Vagina (tissue), 2 donors: ENCODE measurements at places on chromosomes 3 and 15.

- DNase-seq: no peak
These were observed 112.4 kb upstream of the STT3B start for GRCh38 chr3:31420311-31420710.

- no peak for DNase-seq
These were observed 20.2 kb downstream of the MAGEF1 start for GRCh38 chr3:184691397-184692231.

DNA sequence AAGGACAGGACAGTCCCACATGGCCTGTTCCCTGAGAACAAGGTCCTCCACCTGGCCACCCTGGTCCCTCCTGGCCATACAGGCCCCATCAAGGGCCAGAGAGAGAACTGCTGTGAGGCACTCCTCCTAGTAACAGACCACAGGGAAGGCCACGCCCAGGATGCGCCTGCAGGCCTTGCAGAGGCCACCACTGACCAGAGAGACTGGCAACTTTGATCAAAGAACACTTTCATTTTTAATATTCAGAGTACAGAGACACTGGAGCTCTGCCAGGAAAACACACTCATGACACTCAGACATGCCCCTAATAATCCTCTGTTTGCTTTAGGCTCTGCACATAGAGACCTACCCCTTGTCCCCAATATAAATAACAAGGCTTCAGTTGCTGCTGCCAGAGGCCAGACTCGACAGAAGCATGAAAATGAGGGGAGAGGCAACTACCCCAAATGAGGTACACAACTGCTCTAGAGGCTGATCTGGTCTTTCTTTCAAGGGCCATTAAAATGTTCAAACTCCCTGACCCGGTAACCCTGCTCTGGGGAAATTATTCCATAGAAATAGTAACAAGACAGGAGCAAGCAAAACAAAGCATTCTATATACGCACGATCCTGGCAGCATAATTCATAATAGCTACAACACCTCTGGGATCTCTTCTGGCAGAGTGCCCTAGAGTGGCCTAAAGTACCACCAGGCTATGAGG is 44.8 kb downstream of the CCDC12 start:
- no peak for DNase-seq

DNA sequence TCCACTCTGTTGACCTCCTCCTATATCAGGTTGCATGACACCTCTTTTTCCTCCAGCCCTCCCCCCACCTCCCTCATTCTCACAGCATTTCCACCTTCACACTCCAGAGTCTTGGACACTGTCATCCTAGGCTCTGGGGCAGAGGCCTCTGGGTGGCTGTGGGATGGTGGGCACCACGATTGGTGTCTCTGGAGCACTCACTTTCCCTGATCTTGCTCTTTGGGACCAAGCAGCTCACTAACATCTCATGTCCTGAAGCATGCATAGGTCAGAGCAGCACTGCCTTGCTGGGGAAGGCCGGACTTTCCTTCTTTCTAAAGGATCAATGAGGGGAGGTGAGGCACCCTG is 14.9 kb downstream of the ZBTB47 start:
- no peak for DNase-seq

GRCh38 chr3:37582086-37582485 is 279.6 kb upstream of the CTDSPL start:
- DNase-seq: no peak

GRCh38 chr3:192906940-192907339 is 10.7 kb downstream of the MB21D2 start:
- DNase-seq: no peak

GRCh38 chr3:140128631-140129030 is 193.6 kb downstream of the CLSTN2 start:
- no peak for DNase-seq

- DNase-seq: no peak
These were observed 87.8 kb upstream of the SEC13 start for GRCh38 chr3:10408680-10409079.

DNA sequence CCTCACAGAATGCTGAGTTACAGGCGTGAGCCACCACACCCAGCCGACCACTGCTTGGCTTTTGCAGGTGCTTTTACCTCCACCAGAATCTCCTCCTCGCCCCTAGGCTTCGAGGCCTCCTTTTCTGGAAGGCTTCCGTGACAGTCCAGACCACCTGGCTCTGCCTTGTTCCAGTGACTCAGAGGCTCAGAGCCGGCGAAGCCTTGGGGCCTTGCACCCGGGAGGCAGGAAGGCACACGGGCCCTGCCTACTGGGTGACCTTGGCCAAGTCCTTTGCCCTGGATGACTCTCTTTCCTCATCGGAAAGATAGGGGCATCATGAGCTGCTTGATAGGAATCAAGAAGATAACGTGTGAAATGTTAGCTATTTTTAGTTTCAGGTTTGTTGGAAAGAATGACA is 31.3 kb upstream of the FURIN start:
- DNase-seq: no peak

DNA sequence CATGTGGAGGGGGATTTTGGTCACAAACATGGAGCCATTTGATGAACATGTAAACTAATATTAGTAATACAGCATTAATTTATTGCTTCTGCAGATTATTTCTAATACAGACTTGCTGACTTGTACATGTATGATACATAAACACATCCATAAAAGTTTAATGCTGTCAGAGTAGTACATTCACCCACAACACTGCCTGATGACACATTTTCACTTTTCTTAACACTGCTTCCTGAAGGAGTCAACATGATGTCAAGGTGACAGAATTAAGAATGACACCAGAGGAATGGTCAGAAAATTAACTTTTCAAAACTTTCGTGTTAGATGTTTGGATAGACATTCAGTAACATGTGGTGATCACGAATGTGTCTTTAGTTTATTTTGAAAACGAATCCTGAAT is 199.4 kb downstream of the SATB1 start:
- no peak for DNase-seq

GRCh38 chr3:96267577-96267976 is 546.8 kb upstream of the EPHA6 start:
- DNase-seq: no peak

DNA sequence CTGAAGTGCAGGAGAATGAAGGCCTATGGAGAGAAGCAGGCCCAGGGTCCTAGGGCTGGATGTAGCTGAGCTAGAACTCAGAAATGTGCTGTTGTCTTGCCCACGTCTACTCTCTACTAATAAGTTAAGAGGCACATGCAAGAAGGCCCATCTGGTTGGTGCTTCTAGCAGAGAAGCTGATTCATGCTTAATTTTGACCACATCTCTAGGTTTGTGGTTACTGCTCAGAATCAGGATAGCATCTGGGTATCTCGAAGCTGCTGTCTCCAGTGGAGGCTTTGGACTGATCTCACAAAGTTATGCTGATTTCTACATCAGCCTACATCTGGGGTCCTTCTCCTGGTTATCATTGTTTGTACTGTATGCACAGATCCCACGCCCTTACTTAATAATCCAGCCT is 87.3 kb downstream of the CACNA1D start:
- peak; percentile 25 for DNase-seq

GRCh38 chr3:189588070-189588469 is 43.1 kb upstream of the TP63 start:
- no peak for DNase-seq

DNA sequence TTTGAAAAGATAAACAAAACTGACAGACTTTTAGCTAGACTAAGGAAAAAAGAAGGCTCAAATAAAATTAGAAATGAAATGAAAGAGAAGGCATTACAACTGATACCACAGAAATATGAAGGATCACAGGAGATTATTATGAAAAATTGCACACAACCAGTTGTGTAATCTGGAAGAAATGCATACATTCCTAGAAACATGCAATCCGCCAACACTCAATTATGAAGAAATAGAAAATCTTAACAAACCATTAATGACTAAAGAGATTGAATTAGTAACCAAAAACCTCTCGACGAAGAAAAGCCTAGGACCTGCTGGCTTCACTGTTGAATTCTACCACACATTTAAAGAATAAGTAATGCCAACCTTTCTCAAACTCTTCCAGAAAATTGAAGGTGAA is 149.5 kb downstream of the SV2B start:
- DNase-seq: no peak

DNA sequence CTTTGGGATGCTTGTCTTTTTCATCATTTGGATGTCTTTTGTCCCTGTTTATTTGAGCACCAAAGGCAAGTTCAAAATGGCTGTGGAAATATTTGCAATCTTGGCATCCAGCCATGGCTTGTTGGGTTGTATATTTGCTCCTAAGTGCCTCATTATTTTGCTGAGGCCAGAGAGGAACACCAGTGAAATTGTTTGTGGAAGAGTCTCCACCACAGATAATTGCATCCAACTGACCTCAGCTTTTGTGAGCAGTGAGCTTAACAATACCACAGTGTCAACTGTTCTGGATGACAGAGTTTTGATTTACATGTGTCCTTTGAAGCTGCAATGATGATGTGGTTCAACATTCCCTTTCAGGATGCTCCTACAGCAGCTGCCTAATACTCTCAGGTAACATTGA is 83.0 kb upstream of the KCNAB1 start:
- no peak for DNase-seq

DNA sequence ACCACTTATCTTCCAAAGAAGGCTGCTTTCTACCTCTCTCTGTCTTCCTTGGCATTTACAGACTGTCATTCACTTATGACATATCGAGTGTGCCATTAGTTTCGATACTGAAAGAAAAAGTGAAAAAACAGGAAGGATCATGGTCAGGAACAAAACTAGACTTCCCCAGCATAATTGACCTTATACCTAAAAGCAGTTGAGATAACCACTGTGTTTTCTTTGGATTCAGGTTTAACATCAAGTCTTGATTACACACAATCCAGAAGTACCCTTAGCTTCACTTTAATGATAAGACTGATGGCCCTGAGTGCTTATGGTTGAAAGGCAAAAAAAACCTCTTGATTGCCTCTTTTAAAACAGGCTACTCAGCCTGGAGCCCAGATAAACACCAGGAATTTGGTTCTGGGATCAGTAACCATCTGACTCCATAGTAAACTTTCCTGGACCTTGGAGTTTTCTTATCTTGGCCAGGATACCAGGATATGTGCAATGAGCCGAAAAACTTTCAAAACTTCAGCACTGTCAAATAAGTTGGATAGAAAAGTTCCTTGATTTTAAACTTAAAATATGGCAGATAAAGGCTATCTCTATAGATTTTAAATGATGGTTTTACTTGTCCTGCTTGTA is 5.0 kb upstream of the UACA start:
- DNase-seq: no peak

DNA sequence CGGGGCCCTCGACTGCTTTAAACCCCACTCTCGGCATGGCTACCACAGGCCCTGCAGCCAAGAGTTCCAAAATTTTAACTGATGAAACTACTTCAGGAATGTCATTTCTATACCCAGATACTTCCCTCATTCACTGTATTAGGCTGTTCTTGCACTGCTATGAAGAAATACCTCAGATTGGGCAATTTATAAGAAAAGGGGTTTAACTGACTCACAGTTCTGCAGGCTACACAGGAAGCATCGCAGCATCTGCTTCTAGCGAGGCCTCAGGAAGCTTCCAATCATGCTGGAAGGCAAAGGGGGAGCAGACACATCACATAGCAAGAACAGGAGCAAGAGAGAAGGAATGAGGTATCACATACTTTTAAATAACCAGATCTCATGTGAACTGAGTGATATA is 21.6 kb upstream of the ALCAM start:
- DNase-seq: no peak
